ENCODE measurements at places on chromosomes 7 and 10. TPM values are rescaled to one million over a fixed set of nuclear protein-coding genes. Genes with fewer than 3 reads are reported as not detected.

The EPHA1 gene
- total RNA-seq: 27.3 TPM

The CYP26C1 gene
- not detected for total RNA-seq

The SRGN gene
- 1.0 TPM for total RNA-seq

The TDRD1 gene
- not detected for total RNA-seq

The TEX47 gene
- total RNA-seq: not detected

The UNCX gene
- not detected for total RNA-seq

The MMP21 gene
- total RNA-seq: not detected

DNA sequence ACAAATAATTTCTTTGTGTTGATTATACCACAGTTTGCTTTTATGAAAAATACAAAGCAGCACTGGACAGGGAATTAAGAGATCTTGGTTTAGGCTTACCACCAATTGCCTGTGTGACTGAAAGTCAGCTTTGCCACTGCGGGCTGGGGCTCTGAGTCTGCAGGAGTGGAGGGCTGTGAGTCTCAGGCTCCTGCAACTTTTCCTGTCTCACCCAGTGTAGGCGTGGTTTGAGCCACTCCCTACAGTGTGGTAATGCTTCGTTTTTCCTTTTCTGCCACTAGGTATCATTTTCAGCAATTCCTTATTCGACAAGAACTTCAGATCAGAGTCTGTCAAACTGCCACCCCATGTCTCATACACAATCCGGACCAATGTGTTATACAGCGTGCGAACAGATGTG is 180.6 kb downstream of the ABCA13 start:
- no peak for DNase-seq

- peak; percentile 80 for DNase-seq
Observed at GRCh38 chr7:41033500-41033899, 669.4 kb downstream of the INHBA start.

DNA sequence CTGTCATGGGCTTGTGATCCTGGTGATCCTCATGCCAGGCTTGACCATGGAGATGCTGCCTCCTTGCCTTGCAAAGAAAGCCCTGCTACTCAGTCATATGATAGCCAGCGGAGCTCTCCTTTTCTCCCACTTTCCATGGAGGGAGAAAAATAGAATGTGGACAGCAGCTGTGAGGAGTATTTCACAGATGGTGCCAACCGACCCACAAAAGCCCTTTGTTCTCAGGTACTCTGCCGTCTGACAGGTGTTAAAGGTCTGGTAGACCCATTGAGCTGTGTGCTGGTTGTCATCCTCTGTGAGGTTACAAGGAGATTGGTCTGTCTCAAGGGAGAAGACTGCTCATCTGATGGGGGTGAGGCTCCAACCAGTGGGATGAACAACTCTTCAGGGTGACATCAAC is 29.5 kb upstream of the COBL start:
- no peak for DNase-seq

GRCh38 chr10:97358781-97359180 is 24.3 kb upstream of the FRAT2 start:
- no peak for DNase-seq

GRCh38 chr10:78547397-78547796 is 513.7 kb downstream of the RPS24 start:
- DNase-seq: no peak

DNA sequence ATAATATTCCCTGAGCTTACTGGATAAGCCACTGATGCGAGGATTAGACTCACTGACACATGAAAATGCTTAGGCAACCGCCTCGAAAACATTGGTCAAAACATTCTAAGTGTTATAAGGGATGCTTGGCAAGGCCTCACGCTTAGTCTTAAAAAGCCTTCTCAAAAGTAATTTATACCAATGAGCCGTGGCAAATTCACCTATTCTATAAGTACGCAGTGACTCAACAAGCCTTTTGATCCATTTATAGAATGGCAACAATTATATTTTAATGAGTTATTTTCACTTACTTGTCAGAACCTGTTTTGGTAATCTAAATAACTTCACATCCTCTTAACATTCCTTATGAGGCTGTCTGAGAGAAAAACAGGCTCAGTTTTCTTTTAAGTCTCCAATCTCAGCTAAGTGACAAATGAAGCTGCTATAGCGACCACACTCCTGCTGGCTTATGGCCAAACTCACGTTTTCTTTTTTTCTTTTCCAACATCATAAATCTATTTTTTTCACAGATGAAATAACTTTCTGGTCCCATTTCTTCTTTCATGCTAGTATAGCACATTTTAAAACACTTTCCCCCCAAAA is 121.2 kb upstream of the AFAP1L2 start:
- peak; percentile 74 for DNase-seq

- no peak for DNase-seq
Observed at GRCh38 chr10:43082746-43083145, 5.9 kb downstream of the RET start.

DNA sequence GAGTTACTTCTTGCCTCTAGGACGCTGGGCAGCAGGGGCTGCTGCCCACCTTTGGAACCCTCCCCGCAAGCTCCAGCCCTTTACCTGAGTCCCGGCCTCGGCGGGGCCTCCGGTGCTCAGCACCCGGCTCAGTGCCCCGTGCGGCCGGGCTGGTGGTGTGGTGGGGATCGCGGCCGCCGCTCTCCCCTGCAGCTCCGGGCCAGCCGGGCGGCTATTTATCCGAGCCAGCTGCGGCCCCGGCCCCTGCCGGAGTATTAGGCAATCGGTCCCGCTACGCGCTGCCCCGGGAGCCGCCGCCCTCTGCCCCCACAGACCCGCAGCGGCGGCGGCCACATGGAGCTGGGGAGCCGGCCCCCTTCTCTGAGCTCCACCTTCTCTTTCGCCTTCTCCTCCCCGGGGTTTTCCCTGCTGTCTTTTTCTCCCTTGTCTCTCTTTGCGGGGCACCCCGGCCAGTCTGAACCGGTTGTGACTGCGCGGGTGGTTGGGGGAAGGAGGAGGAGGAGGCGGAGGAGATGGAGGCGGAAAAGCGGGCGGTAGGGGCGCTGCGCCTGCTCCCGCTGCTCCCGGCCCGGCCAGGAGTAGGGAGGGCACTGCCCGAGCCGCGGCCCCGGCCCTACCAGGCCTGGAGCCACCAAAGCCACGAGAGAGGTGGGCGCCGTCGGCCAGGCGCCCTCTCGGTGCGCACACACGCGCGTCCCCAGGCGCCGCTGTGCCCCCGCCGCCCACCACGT is at the start of gene SLC16A9:
Gene SLC16A9 (minus strand): TSS at position 456 of the 731 bp plus-strand sequence. CDS start 25,559 bp downstream, outside the sequence.
- DNase-seq: peak; percentile 66

DNA sequence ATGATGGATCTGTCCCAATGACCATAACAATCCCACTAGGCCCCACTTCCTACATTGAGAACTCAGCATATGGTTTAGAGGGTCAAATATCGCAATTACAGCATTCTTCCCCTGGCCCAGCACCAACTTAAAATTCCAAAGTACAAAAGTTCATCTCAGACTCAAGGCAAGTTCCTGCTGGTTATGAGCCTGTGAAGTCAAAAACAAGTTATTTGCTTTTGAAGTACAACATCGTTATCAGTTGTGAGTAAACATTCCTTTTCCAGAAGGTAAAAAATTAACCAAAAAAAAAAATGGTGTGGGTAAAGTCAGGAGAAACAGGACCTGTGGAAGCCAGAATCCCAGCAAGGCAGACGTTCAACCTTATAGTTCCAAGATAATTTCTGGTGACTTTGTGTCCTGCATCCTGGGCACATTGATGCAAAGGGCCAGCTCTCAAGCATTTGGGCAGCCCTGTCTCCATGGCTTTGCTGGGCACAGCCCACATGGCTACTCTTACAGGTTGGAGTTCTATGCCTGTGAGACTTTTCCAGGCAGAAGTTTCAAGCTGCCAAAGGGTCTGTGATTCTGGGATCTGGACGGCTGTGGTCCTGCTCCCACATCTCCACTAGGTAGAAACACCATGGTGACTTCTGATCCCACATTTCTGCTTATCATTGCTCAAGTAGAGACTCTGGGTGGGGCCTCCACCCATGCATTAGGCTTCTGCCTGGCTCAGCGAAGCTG is 37.5 kb downstream of the AKR1C8 start:
- no peak for DNase-seq

- no peak for DNase-seq
Observed at GRCh38 chr10:79384773-79385391, 37.6 kb downstream of the PPIF start.

- no peak for DNase-seq
Observed at GRCh38 chr7:135920478-135920877, 56.7 kb downstream of the MTPN start.

DNA sequence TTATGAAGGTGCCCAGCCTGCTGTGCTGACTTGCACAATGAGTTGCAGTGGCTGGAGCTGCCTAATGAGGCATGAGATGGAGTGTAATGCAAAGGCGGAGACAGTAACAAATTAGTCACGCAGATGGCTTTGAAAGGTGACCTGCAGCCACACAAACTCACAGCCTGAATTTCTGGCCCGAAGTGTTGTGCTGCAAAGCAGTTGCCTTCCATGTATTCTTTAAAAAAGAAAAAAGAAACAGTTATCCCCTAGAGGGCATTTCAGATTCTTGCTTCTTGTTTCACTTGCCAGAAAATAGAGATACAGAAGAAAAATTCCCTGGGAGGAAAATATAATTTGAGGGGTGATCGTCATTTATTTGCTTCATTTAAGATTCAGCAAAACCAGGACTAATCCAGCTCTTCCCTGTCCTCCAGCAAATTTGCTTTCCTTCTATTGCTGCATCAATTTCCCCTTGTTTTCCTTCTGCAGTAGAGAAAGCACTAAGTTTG is 239.9 kb downstream of the ADRA2A start:
- no peak for DNase-seq

DNA sequence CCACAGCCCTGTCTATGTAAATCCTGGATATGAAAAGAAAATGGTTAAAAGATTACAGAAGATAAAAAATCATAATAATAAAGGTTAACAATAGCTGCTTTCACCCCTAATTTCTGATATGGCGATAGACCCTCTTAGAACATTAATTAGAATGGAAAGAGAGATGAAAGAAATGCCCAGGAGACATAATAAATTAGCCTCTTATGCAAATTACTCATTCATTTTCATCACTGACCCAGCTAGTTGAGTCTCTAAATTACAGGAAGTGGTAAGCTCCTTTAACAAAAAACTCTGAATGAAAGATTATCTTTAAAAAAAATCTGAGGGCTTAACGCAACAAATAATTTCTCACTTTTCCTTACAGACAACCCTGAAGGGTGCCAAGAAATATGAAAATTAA is 12.4 kb downstream of the GFRA1 start:
- no peak for DNase-seq

GRCh38 chr10:127977357-127978009 is 70.6 kb downstream of the PTPRE start:
- DNase-seq: peak; percentile 81

DNA sequence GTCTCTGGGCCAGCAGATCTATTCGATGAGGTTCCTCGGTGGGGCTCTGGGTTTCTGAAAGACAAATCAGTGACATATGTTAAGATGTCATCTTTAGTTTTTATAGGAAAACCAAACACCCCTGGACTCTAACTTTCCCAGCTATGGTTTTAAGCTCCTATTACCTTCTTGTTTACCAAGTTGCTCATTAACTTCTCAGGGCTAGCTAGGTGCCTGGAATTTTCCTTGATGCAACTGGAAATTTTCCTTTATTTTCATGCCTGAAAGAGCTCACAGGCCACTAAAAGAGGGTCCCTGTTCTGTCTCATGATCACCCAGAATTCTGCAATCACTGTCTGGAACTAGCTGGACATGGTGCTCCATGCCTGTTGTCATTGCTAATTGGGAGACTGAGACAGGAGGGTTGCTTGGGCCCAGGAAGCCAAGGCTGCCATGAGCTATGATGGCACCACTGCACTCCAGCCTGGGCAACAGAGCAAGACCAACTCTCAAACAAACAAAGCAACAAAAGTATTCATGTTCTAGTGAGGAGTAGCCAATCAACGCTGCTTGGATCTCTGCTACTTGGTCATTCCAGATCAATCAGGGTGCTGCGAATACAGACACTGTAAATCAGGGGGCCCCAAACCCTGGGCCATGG is 1173.5 kb upstream of the AUTS2 start:
- DNase-seq: no peak

Data from mammary epithelial cell (primary cell).